A673 (cell line): ENCODE measurements at places on chromosomes 1 and 21.
A peak's percentile ranks its signal among the peaks of the same experiment; 100 is the strongest.

DNA sequence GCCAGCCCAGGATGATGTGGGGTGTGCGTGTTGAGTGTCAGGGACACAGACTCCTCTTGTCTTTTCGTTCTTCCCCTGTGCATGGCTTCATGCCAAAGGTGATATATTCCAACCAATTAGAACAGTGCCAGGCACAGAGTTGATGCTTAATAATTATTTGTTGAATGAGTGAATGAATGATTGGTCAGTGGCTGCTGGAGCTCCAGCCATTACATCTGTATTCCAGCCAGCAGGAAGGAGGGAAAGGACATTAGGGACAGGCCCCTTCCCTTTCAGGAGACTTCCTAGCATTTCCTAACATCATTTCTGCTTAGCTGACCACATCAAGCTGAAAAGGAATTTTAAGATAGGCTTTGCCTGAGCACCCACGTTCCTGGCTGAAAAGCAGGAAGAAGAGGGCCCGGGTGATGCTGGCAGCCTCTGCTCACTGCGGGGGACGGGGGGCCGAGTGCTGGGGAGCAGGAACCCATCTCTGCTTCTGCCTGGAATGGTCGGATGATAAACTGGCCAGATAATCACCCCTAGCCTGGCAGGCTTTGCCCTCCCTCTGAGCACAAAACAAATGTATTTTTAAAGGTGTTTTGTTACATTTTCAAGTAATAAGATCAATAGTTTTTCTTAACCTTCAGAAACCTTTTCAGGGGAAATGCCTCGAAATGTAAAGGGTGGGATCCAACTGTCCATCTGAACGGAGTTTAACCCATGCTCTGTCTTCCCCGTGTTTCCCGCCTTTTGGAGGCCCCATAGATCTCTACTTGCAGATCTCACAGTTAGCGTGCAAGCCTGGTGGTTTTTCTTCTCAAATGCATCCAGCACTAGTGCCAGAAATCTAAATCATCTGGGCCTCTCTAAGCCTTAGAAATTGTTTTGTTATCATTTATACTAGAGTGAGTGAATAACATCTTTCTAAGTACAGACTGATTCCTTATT, 39.0 kb downstream of the SLC37A1 start:
- DNase-seq = no peak

- DNase-seq = peak; percentile 70
Measured at GRCh38 chr1:38152351-38153065, 105.9 kb upstream of the POU3F1 start.

DNA sequence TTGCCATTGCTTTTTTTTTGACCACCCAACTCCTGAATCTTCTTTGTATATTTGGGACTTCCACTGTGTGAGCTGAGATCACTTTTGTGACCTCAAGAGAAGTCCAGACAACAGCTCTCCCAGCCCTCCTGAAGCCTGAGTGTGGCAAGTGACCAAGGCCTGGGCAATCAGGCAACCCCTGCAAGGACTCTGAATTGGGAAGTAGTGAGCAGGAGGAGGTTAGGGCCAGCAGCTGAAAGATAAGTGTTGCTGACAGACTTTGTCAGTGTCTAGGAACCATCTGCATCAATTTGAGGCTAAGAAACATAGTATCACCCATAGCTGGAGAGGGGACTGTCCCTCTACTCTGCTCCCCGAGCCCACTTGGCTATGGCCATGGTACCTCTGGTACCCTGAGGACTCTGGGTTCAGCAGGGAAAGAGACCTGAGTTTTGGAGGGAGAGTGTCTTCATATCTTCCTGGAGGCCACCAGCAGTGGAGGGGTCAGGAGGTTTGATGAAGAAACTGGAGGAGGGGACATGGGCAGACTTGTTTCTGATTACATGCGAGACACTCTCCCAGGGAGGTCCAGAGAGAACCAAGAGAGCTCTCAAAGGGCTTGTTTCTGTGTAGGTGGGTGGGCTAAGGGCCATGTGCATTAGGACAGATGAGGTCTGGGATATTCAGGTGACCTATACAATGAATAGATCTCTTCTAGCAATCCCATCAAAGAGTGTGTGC, 147.0 kb upstream of the DNAH14 start:
- no peak for DNase-seq

GRCh38 chr1:217432339-217432738, 198.6 kb downstream of the GPATCH2 start:
- DNase-seq = no peak
